ENCODE measurements at places on chromosomes 13 and 19.
A peak's percentile ranks its signal among the peaks of the same experiment; 100 is the strongest.

DNA sequence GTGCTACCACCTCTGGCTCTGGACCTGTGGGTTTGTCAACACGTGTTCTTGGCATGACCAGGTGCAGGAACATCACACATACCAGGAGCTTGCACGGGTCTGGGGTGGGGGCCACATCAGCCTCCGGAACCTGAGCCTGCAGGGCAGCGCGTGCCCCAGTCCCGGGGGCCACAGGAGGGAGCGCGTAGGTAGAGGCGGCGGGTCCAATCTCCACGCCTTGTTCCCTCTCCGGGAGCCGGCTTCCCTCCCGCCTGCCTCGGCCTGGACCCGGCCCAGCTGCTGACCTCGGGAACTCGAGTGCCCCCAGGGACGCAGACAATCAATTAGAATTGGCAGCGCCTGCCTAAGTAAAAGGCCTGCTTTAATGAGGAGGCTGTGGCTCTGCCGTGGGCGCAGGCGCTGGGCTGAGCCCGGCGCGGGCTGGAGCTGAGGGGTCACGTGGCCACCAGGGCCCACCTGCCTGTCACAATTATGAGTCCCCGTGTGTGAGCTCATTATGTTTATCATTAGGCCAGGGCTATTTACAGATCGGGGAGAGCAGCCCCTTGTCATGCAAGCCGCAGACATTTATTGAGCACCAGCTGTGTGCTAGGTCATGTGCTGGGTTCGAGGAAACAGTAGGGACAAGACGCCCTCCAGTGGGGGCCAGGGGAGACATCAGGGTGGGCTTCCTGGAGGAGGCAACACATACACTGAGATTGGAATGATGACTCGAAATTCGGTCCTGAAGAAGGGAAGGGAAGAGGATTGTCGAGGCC, 32.2 kb upstream of the TNFAIP8L1 start:
- DNase-seq: no peak

DNA sequence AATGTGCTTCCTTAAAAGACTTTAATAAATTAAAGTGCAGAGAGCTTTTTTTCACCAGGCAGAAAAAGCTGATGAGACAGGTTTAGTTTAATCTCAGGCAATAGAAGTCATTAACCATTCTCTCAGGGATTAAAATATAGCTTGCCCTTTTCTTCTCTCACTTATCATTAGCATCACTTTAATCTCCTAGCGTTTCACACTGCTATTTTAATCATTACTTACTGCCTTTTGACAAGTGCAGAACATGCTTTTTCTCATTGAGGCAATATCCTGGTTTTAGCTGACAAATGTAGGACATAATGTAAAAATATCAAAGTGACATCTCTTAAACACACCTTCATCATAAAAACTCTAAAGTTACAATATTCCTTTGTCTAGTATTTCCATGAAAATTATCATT, 94.6 kb downstream of the DACH1 start:
- no peak for DNase-seq

GRCh38 chr13:98664047-98664446, 87.1 kb upstream of the STK24 start:
- no peak for DNase-seq

DNA sequence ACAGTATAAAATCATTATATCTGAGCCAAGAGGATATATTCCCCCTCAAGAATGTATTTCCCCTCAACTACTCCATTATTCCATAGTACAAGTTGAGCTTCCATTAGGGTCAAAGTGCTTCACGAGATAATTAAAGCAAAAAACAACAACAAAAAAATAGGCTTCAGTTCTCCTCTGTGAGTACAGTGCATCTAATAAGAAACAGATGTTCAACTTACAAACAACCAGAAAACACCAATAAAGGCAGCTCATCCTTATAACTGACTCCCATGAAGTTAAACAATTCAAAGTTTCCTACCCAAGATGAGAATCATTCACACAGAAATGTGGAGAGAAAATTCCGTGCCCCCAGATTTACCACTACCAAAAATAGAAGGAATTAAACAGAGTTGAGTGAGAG, 854.4 kb downstream of the PCDH9 start:
- no peak for DNase-seq

- no peak for DNase-seq
These were observed 75.1 kb downstream of the URI1 start for GRCh38 chr19:30017172-30017571.

DNA sequence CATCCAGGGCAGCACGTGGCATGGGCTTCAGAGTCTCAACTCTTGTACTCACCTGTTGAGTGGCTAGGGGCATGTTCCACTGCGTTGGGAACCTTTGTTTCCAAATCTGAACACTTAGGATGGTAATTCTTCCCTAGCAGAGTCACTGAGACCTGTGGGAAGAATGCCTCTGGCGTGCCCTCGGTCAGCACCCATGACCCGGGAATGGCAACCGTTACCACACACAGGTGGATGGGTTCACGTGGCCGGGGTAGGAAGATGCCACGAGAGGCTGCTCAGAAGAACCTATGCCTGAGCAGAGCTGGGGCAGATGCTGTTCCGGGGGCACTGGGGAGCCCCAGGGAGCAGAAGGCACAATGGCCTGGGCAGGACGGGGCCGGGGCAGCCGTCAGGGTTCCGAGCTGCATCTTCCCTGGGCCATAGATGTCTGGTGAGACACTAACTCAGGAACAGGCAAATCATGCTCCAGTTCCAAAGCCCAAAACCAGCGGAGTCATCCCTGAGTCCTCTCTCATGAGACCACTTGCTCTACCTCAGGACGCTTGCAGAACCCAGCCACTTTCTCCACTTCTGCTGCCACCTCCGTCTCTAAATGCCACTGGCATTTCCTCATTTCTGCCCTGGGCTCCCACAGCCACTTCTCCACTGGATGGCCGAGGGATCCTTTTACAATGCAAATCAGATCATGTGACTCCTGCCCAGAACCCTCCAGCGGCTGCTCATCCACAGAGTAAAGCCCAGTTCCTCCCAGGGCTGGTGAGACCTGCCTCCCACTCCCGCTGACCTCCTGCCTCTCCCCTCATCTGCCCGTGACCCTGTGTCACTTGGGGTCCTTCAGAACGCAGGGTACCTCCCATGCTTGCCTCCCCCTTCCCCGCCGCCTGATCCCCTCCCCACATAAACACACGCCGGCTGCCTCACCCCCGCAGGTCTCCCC, 36.7 kb downstream of the FAM124A start:
- DNase-seq: no peak

DNA sequence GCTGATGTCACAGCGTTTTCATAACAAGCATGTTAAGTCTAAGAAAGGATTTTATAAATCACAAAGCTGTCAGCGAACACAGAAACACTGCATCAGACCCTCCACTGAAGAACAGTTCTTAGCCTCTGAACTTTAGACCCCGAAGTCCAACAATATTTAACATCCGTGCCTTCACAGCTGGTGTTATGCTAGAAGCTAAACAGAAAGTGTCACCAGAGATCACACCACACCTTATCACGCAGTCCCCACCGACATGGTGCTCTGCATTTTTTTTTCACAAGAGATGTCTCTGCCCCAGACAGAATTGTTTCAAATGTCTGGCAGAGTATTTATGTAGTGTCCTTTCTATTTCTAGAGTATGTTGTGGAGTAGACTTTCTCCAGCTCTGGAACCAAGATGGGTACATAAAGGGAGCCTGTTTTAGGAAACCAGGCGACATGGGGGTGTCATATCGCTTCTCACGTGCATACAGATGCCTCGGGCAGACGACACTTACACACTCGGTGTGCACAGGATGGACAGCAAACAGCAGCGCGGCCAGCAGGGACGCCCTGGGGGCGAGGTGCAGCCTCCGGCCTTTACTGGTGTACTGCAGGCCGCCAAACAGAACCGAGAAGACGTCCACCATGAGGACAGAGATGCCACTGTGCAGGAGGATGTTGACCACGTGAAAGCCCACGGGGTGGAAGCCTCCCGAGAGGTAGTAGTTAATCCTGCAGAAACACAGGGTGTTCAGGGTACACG, 12.0 kb downstream of the TMTC4 start:
- no peak for DNase-seq

DNA sequence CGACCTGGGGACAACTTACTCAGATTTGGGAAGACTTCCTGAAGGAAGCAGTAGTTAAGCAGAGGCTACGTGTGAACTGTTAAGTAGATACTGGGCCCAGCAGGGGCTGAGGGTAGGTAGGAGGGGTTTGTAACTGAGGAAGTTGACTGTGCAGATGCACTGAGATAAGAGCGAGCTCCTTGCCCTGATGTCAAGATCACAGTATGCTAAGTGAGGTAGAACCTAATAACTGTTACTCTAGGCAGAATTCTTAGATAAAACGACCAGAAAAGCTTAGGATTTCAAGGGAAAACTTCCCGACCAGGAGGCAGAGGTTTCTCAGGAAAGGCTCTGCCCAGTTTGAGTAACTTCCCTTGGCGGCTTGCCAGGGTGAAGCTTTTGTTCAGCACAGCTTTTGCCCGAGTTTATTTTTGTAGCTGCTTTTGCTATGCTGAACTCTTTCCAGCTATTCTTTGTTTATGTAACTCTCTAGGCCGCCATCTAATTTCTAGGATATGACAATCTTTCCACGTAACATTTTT, 632.1 kb downstream of the DIAPH3 start:
- DNase-seq: peak; percentile 77

GRCh38 chr13:32427852-32428580, at the start of gene N4BP2L1:
Gene N4BP2L1 (minus strand): TSS chr13:32428130. CDS start chr13:32428082, 48 bp downstream.
- peak; percentile 75 for DNase-seq

DNA sequence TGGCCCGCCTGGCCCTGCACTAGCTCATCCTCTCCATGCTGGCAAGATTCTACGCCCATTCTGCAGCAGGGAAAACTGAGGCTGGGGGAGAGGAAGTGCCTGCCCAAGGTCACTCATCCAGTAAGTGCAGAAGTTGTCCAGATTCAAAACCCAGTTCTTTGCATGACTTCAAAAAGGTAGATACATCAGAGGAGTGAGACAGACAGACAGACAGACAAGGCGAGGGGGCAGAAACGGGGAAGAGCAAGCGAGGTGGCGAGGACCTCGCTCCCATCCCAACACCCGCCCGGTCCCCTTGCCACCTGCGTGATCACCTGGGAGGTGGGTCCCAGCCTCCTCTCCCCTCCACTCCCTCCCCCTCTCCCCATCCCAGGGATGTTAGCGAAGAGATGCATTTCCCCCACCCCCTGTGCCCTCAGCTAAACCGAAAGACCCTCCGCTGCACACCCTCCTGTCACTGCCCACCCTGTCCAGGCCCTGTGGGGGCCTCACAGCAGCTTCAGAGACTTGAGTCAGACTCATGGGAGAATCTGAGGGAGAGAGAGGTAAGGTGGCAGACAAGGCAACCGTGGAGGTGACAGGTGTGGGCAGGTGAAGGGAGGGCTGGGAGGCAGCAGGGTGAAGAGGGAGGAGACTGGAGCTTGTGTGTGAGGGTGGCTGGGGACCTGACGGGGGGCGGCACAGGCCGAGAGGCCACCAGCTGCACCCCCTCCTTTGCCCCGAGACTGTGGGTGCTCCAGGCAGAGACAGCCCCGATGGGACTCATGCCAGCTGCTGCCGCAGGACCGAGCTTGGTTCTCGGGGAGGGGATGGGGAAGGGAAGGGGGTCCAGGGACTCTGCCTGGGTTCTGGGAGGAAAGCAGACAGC, 18.9 kb downstream of the LRRC4B start:
- DNase-seq: no peak

DNA sequence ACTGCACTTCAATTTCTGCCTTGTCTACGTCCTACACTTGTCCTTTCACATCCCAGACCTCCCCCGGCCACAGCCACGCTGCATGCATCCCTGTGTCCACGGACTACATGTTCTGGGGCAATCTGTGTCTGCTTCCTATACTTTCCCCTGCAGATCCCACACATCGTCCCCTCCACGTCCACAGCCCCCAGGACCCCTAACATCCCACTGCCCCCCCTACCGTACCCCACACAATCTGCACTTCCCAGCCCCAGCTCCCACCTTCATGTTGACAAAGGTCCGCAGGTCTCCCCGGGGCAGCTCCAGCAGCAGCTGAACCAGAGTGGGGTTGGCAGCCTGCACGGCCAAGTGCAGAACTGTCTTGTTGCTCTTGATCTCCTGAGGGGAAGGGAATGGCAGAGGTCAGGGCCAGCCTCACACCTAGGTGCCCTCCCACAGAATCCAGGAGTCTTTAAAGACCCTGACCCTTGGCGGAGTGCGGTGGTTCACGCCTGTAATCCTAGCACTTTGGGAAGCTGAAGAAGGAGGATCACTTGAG, 10.2 kb downstream of the NFKBID start:
- no peak for DNase-seq

- no peak for DNase-seq
These were observed 1.4 kb upstream of the ATP8B3 start for GRCh38 chr19:1813192-1814182.

DNA sequence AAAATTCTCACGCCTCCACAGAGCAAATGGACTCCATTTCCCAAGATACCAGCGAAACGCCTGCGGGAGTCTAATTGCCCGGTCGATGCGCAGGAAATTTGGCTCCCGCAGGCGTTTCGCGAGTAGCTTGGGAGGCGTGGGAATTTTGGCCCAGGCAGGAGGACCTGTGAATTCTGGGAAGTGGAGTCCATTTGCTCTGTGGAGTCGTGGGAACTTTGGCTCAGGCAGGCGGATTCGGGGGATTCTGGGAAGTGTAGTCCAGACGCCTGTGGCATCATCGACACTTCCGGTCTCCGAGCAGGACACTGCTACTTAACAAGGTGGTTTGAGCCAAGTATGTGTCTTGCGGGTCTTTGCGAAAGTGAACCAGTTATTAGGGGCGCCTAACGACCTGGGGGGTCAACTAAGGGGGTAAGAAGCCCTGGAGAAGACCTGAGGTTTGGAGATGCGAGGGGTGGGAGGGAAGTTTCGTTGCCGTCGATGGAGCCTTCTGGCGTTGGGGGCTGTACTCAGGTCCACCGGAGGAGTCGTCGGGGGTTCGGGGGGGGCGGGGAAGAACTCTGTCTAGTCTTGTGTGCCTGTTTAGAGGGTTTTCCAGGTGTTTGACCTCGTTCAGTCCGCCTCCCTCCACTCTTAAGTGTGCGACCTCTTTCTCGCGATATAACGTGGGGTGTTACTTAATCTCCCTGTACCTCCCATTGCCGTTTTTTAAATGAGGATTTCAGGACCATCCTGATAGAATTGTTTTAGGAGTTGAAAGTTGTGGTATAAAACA, at the start of gene ZNF155:
Gene ZNF155 (plus strand): TSS at position 277 of the 775 bp plus-strand sequence. CDS start 4,356 bp downstream, outside the sequence.
- DNase-seq: peak; percentile 88

- DNase-seq: no peak
These were observed 35.4 kb downstream of the PAN3 start for GRCh38 chr13:28173793-28174192.

GRCh38 chr13:99174533-99175100, 26.0 kb upstream of the UBAC2 start:
- DNase-seq: no peak
